ENCODE measurements at places on chromosomes 12 and 14.

GRCh38 chr14:94771158-94771905 lies 1.4 kb upstream of the GSC start:
- no peak for DNase-seq

- no peak for DNase-seq
Observed at GRCh38 chr12:103929784-103930033, 501 bp upstream of the HSP90B1 start.

DNA sequence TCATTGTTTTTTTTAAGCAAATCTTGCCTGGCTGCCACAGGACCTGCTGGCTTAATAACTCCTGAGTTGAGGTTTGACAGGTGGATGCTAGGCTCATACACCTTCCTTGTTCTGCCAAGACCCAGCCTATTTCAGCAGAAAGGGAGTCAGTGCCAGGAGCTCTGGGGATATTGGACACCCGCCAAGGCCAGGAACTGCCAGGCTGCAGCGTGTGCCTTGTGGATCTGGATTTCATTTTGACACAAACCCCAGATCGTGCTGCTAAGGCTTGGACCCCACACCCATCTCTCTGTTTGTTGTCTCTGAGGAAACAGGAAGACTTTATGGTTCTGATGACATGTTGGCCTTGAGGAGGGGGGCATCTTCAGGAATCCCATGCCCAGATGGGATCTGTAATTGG lies 44.4 kb upstream of the PRIMA1 start:
- no peak for DNase-seq

- no peak for DNase-seq
Observed at GRCh38 chr12:88691811-88692210, 111.5 kb upstream of the KITLG start.

DNA sequence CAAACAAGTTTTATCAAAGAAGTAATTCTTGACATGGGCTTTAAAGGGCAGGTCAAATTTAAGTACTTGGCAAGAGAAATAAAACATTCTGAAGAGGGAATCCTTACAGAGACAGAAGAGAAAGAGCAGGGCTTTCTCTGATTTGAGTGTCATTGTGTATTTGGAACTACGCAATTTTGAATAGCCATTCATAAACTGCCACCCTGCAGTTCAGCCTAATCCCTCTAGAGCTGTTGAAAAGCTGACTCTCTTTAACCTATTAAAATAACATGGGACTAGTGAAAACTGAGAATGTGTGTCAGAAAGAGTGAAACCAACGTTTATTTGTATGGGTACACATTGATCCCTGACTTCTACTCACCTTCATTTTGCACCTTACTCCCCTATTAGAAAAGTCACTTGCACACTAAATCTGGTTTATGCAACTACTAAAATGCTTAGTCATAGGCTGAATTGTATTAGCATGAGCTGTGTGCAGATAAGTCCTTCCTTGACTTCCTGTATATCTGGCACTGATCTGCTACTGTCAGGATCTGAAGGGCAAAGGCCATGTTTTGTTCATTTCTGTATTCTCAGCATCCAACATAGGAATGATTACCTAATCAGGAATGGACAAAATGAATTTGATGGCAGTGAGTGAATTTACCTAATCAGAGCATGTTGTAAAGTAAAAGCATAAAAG lies 458.9 kb downstream of the NOVA1 start:
- no peak for DNase-seq

- DNase-seq: no peak
Observed at GRCh38 chr14:60658909-60659585, 9.8 kb upstream of the SIX1 start.

GRCh38 chr14:101241147-101241546 lies 320.1 kb upstream of the DIO3 start:
- no peak for DNase-seq

- no peak for DNase-seq
Observed at GRCh38 chr12:50062728-50063460, 5.5 kb downstream of the ASIC1 start.

GRCh38 chr12:21547437-21547836 lies 21.3 kb downstream of the SPX start:
- DNase-seq: no peak

GRCh38 chr14:30291216-30291615 lies 267.7 kb upstream of the G2E3 start:
- no peak for DNase-seq

- DNase-seq: no peak
Observed at GRCh38 chr14:75607044-75607443, 28.6 kb downstream of the FLVCR2 start.

DNA sequence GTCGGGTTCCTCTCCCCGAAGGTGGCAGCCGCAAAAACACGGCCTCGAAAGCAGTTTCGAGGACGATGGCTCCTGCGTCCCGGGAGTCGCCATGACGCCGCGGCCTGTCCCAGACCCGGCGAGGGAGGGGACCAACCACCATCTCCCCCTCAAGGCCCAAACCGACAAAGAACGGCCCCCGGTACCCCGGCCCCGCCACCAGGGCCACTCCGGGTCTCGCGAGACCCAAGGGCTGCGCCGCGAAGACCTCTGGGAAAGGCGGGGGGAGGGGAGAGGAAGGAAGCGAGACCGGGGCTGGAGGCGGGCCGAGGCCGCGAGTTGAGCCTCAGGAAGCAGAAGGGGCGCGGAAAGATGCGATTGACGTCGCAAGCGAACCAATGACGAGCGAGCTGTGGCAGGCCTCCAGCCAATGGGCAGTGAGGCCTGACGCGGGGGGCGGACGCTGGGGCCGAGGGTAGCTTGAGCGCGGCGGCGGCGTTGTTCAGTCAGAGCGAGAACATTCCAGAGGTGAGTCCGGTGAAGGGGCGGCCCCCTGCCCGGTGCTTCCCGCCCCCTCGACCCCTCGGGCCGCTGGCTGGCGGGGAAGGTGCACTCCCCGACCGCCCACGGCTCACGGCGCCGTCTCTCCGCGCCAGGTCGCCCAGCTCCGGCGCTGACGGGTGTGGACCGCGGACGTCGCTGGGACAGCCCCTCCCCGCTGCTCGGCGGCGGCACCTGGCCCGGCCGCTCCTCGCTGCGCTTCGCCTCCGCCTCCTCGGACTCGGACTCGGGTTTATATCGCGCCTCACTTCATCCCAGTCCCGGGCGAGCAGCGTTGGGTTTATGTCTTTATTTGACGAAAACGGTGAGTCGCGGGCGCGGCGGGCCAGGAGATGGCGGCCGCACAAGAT lies at the start of gene EIF5:
Gene EIF5, plus strand, starts transcription at position 484 of the 890 bp plus-strand sequence. CDS start 1,624 bp downstream, outside the sequence.
- DNase-seq: peak; percentile 92

GRCh38 chr12:65568517-65568916 lies 255.8 kb upstream of the HMGA2 start:
- DNase-seq: no peak

DNA sequence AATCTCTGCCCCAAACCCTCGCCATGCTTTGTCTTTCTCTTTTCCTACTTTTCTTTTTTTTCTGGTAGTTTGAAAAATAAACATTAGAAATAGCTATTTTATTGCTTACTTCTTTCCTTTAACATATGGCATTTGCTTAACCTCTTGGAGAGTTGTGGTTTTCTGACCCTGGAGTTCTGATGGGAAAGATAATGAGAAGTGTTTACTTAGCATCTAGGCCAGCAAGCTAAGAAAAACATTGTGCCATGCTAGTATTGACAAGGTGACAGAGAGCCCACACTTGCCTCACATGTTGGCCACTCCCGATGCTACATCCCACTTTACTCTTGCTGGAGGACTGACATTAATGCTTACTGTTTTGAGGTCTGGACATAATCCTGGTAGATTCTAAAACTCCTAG lies 886.2 kb downstream of the DIO2 start:
- no peak for DNase-seq

DNA sequence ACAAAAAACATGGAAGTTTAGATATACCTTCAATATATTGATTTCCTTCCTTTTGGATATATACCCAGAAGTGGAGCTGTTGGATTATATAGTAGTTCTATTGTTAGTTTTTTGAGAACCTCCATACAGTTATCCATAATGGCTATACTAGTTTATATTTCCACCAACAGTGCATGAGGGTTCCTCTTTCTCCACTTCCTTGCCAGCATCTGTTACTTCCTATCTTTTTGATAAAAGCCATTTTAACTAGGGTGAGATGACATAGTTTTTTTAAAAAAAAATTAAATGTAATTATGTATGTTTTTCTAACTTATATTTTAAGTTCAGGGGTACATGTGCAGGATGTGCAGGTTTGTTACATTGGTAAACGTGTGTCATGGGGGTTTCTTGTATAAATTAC lies 10.0 kb upstream of the SLC38A4 start:
- no peak for DNase-seq

- no peak for DNase-seq
Observed at GRCh38 chr14:93804654-93805053, 16.4 kb upstream of the PRIMA1 start.

DNA sequence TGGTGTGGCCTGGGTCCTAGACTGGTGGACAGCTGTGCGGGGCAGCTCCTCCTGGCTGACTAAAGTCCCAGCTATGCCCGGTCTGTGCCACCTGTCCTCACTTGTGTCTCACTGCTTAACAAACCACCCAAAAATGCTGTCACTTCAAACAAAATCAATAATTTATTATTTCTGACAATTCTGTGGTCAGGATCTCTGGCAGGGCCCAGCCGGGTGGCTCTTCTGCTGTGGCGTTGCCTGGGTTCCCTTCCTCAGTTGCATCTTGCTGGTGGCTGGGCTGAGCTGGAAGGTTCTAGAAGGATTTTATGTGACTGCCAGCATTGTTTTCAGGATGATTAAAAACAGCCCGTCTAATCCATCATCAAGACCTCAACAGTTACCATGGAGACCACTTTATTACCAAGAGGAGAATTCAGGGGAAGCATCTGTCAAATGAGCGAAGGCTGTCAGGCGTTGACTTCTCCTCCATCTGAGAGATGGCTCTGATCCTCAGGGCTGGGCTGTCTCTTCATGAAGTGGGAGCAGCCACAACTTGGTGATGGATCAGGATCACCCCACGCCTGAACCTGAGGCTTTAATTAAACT lies 280.6 kb upstream of the SFSWAP start:
- DNase-seq: no peak

GRCh38 chr12:116306506-116306905 lies 29.0 kb upstream of the MED13L start:
- DNase-seq: no peak

- no peak for DNase-seq
Observed at GRCh38 chr14:94974422-94974821, 182.9 kb downstream of the DICER1 start.

- DNase-seq: no peak
Observed at GRCh38 chr14:20698934-20699333, 10.4 kb downstream of the ANG start.

GRCh38 chr14:42792166-42792565 lies 1185.5 kb downstream of the LRFN5 start:
- DNase-seq: no peak

DNA sequence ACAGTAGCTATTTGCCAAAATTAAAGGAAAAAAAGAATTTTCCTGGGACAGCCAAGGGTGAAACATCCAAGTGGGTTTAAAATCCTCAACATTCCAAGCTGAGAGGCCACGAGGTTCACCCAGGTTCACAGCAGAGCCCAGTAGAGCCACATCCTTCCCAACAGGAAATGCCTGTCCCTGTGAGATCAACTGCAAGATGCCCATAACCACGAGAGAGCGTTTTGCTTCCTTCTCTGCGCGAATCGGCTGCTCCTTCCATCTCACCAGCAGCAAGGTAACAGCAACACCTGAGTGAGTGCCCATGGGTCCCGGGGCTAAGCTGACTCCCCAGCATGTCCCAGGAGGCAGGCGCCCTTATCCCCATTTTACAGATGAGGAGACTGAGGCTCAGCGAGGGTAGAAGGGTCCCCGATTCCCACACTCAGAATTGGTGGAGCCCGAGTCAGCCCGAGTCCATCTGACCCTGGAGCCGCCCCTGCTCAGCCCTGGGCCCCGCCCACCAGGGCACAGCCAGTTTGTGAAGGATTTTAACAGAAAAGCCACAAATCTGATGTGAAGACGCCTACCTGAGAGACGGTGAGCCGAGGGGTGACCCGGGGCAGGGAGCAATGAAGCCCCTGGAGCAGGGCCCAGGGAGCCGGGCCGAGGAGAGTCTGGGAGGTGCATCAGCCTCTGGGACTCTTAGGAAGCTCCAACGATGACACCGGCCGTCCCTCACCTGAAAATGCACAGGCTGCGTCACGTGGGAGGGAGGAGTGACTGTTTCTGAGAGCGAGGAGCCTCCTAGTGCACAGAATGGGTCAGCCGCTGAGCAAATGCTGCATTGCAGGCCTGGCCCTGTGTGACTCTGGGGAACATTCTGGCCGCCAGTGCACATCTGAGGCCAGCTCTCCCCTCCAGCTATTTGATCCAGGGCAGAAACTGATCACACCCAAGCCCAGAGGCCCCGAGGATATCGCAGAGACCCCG lies 236.9 kb upstream of the SFSWAP start:
- no peak for DNase-seq

- no peak for DNase-seq
Observed at GRCh38 chr12:531951-532585, 72.3 kb downstream of the B4GALNT3 start.

GRCh38 chr12:40792792-40793386 lies 100.7 kb downstream of the CNTN1 start:
- no peak for DNase-seq

GRCh38 chr12:57782243-57782607 lies 362 bp upstream of the TSFM start:
- DNase-seq: no peak

GRCh38 chr14:64387232-64387781 lies 846 bp upstream of the MTHFD1 start:
- DNase-seq: no peak

DNA sequence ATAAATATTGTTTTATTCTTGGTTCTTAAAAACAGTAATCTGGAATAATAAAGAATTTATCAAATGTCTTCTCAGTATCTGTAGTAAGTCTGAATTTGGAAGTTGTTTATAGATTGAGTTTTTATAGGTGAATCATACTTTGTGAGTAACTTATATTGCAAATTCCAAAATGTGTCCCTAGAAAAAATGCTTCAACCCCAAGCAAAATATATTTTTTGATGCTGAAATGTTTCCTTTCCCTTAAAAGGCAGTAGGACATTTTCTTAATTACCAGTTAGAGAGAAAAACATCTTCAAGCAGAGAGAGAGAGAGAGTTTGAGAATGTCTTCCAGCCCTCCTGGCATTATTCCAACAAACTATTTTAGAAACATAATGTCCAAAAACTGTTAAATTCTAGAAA lies 37.9 kb downstream of the PELI2 start:
- DNase-seq: no peak

- DNase-seq: no peak
Observed at GRCh38 chr14:91092073-91092472, 21.8 kb upstream of the DGLUCY start.

- DNase-seq: no peak
Observed at GRCh38 chr14:59208224-59208814, 19.9 kb downstream of the DAAM1 start.

- no peak for DNase-seq
Observed at GRCh38 chr14:64845878-64846277, 33.8 kb downstream of the SPTB start.

All from GM19239 (cell line).